ENCODE measurements at places on chromosomes 6 and 20.

DNA sequence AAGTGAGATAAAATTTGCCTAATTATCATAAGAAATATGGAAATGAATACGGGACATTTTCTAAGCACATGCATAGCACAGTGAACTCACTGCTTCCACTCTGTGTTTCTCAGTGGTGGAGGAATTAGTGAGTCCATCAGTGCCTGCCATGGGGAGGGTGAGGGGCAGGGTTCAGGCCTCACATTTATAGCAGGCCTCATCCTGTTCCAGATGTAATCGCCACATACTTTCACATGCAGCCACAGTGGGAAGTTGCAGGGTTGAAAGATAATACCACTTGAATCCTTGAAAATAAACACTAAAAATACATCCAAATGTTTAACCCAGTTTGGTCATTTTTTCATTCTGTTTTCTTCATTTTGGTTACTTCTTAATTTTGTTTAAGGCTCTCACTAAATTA lies 29.9 kb upstream of the ANKEF1 start:
- no peak for DNase-seq

DNA sequence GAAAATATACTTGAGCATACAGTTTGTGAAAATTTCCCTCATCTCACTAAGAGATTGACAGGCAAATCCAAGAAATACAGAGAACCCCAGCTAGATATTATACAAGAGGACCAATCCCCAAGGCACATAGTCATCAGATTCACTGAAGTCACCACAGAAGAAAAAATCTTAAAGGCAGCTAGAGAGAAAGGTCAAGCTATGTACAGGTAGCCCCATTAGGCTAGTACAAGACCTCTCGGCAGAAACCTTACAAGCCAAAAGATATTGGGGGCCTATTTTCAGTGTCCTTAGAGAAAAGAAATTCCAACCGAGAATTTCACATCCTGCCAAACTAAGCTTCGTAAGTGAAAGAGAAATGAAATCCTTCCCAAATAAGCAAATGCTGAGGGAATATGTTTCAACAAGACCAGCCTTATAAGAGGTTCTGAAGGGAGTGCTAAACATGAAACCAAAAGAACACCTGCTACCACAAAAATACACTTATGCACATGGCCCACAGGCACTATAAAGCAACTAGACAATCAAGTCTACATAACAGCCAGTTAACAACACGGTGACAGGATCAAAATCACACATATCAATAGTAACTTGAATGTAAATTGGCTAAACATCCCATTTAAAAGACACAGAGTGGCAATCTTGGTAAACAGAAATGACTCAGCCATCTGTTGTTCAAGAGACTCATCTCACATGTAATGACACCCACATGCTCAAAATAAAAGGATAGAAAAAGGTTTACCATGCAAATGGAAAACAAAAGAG lies 96.3 kb downstream of the FHL5 start:
- DNase-seq = no peak

GRCh38 chr6:89145091-89145955 lies 532 bp upstream of the PM20D2 start:
- DNase-seq = no peak

GRCh38 chr6:110530671-110531070 lies 54.3 kb upstream of the SLC22A16 start:
- DNase-seq = no peak

GRCh38 chr6:36245572-36246061 lies 24.2 kb upstream of the PNPLA1 start:
- no peak for DNase-seq
